ENCODE measurements at places on chromosomes 1 and 21.

DNA sequence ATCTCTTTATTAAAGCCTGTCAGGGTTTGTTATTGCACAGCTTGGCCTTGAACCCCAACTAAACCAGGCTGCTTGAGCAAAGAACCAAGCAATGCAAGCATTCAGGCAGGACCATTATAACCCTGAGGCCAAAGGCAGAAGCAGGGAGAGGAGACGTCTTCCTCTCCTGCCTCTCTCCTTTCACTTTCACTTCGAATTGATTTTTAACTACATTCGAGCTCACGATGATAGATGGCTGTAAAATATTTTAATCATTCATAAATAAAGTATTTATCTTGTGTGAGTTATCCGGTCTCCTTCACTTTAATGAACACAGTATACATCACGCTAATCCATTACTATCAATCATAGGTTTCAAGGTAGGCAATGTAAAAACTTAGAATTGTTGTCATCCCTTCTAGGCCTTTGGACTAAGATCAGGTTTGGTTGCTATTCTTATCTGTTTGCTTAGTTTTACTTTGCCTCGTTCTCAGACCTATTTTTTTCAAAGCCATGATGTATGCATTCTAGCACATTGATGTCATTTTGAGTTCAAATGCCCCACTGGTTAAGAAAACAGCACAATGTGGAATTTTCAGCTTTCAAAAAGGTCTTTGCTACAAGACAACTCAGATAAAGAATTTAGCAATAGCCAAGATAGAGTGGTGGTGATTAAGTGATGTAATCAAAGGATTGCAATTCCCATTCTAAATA, 480.2 kb upstream of the RUNX1 start:
- no peak for DNase-seq

DNA sequence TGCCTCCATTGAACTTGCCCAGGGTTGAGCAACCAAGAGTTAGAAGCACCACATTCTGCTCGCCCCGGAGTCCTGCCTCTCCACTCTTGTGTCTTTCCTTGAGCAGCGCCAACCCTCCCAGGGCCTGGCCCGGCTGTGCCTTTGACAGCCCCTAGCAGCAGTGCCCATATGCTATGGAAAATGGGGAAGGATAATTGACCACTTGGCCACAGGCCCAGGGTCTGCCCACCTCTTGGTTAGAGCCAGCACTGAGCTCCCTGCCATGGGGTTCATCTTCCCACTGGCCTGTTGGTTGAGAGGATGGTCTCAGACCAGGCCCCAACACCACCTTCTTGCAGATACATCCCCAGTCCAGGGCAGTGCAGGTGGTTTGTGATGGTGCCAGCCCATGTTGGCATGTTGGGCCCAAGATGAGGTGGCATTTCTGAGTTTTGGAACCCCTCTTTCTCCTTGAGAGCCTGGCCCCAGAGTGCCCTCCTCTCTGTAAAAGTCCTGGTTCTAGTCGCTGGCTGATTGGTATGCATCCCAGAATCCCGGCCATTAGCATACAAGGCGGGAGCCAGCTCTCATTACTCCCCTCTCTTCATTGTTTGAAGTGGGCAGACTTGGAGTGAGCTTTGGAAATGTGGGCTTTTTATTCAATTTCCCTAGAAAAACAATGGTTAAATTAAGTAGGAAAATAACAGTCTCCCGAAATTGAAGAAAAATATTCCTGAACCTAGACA, 7.6 kb downstream of the ARHGEF10L start:
- DNase-seq, result no peak

GRCh38 chr1:229298887-229299503, 28.1 kb downstream of the RAB4A start:
- no peak for DNase-seq

DNA sequence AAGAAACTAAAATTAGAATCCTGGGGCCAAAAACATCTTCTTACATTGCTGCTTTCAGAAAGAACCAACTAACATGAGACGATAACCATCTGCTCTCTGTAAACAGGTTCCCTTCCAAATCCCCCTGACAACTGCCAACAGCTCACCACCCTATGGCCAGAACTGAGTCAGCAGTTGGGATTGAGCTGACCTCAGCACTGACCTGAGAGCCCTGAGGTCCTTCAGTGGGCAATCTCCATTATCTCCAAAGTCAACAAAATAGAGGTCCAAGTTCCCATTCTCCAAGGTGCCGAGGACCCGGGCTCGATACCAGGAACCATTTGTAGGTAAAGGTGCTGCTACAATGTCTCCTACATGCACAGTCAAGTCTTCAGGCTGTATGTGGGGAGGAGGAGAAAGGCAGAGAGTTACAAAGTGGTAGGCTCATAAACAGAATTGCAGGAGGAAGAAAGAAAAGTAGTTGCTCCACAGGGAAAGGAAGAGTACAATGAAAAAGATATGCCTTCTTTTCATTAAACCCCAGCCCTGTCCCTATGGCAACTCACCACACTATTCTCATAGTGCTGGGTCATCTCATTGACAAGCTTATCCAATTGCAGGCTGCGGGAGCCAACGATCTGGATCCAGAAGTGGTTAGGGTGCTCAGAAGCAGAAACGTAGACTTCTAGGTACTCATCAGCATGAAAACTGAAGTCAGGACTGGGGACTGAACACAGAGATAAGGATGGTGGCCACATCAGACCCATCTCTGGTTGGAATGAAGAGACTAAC, 12.8 kb upstream of the MRPL9 start:
- no peak for DNase-seq

DNA sequence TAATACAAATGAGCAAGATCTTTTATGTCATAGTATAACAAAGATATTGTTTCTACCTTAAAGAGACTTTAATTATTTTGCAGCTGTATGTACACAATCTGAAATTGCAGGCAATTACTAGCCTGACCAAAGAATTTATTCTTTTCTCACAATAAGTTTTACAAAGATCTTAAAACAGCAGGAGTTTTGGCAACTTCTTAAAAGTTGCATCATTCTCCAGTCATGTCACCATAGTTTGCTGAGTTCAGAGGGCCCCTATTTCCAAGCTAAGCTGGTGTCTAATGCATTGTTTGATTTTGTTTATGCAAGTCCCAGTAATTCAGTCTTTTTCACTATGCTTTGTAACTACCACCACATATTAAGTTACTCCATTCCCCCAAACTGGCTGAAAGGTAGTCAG, 114.8 kb downstream of the DNAH14 start:
- no peak for DNase-seq

DNA sequence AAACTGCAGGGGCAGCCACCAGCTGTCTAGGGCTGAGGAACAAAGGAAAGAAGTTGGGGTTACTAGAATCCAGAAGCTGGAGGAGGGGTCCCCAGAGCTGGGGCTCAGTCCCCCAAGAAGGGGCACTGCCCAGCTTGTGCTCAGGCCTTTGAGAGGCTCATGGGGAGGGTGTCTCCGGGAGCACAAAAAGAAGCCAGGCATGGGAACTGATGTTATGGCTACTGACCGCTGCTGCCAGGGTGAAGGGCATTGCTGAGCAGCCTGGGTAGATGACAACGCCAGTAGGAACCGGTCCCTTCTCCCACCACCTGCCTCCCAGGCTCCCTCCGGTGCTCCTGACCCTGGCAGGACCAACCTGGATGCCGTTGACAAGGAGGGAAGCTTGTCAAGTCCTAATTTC, 762.5 kb upstream of the TPTE start:
- DNase-seq, result no peak

DNA sequence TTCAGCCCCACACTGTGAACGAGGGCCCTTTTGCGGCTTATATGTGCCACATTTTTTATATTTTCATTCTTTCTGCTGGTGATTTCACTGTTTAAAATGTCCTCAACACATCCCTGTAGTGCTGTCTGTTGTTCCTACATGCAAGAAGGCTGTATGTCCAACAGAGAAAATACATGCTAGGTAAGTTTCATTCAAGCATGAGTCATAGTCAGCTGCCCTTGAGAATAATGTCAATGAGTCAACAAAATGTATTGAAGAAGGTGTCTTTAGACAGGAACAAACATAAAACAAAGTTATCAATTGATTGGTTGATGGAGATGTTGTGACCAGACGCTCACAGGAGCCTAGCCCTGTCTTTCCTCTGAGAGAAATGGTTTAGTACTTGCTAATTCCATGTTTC, 553.4 kb downstream of the PLPP3 start:
- no peak for DNase-seq

GRCh38 chr1:68811806-68812205, 314.9 kb upstream of the DEPDC1 start:
- no peak for DNase-seq

DNA sequence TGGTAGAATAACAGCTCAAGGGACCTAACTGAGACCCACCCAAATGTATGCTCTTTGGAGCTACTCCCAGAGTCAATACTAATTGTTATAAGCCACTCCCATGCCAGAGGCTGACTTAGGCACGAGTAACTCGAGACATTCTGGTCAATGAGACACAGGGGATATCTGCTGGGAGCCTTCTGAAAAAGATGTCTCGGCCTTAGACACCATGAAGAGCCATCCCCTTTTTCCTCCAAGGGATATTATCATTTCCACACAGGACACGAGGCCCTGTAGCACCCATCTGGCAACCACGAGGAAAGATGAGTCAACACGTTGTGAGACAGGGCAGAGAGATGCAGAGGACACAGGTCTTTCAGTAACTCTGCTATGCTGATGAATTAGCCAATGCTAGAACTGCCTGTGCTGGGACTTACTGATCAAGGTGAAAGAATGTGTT, 30.7 kb downstream of the ITPKB start:
- DNase-seq, result peak; percentile 82

DNA sequence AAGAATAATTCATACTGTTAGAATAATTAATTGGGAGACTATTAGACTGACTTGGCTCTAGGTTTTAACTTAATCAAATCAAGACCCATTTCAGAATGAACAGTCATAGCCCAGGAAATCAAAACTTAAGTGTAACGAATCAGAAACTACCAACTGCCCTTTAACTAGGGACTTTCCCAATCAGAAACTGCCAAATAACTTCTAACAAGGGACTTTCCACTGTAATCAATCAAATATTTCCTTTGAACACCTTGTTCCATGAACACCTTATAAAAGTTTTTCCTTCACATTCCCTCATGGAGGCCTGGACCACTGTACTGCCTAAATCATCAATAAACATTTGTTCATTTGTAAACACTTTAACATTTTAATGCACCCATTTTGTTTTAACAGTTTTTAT, 1054.7 kb upstream of the TMPRSS15 start:
- DNase-seq, result no peak

- DNase-seq, result peak; percentile 44
Measured at GRCh38 chr1:10507111-10507879, 32.5 kb downstream of the PEX14 start.

- no peak for DNase-seq
Measured at GRCh38 chr1:176638713-176639526, 175.9 kb downstream of the PAPPA2 start.

- no peak for DNase-seq
Measured at GRCh38 chr21:35222541-35222941, 173.4 kb upstream of the RUNX1 start.

- no peak for DNase-seq
Measured at GRCh38 chr1:47907177-47907528, 90.0 kb downstream of the TRABD2B start.

DNA sequence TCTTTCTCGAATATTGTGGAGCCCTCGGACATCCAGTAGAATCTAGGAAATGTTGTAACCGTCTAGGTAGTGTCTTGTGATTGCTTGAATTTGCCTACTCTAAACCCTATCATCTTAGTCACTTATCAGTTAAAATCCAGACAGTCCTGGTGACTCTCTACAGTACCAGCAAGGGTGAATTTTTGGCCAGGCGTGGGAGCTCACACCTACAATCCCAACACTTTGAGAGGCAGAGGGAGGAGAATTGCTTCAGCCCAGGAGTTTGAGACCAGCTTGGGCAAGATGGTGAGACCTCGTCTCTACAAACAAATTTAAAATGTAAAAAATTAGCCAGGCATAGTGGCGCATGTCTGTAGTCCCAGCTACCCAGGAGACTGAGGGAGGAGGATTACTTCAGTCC, 230.9 kb downstream of the CHRM3 start:
- DNase-seq, result no peak

GRCh38 chr1:66313429-66313828, 220.5 kb upstream of the SGIP1 start:
- DNase-seq, result no peak

DNA sequence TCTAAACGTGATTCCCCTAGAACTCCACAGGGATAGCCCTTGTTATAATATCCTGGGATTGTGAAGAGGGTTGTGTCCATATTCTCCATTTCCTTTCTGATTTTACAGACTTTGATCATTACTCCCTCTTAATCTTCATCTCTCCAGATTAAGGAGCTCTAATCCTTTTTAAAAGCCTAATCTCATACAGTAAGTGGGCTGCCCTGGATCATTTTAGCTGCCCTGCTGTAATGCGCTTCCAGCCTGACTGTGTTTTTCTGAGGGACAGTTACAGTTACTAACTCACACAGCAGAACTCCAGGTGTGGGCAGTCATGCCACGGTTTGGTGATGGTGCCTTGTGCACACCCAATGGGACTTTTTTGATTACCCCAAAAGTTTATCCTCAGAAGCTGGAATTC, 33.5 kb downstream of the PROX1 start:
- no peak for DNase-seq

DNA sequence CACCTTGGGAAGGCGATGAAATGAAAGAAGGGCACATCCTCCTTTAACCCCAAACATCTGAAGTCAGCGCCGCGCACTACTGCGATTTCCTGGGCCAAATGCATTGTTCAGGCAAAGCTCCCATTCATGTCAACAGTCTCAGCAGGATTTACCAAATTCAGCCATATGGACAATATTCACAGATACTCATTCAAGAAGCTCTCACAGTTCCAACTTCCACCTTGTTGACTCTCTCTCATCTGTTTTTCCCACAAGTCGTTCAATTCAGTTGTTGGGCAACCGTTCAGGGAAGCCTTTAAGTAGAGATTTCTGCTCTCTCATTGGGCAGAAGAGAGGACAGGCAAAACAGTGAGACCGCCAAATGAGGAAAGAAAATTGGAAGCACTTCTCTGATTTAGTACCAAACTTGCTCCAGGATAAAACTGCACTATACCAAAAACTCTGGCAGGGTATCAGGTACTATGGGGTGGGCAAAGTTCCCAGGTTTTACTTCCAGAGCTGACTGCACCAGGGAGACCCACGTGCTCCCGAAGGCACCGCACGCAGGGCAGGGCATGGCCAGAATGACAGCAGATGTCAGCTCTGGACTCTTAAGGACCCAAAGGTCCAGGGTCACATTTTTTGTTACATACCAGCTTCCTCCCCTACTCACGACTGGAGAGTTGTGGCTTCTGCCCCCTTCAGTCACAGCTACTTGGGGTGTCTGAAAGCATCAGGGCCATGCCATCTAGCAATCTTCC, 668.8 kb downstream of the KIF26B start:
- no peak for DNase-seq

DNA sequence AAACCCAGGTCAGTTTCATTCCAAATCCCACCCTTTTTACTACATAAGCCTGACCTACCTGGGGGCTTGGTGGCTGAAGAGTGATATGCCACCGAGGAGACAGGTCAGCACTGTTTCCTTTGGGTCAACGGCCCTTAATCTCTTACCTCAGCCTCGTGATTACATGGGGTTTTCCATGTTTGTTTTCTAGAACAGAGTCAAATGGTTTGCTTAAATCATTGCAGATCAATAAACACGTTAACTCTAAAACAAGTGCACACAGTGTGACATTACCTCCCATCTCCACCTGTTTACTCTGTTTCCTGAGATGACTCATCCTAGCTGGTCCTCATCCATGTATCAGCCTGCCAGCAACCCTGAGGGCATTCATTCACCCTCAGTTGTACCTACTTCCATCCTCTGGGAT, 40.8 kb upstream of the TP53BP2 start:
- DNase-seq, result no peak

Data from HS-5 (cell line).